Kidney glomerular epithelial cell (primary cell): ENCODE measurements at places on chromosomes 3 and 15.

GRCh38 chr3:182565916-182566796, 227.1 kb upstream of the ATP11B start:
- DNase-seq = peak; percentile 81

DNA sequence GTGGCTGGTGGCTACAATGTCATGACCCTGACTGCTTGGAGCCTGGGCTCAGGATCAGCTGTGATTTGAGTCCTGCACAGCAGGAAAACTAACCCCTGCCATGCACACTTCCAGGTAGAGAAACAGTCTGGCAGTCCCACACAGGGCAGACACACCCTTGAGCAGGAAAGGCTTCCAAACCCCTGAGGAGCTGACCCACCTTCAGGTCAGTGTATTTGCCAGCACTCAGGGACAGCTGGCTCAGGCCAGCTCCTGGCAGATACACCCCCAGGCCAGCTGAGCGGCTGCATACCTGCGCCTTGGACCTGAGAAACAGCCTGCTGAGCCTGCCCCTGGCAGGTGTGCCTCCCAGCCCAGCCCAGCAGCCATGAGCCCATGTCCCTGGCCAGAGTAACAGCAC, 22.2 kb upstream of the CDAN1 start:
- no peak for DNase-seq

- DNase-seq = no peak
Measured at GRCh38 chr15:25596644-25597562, 158.1 kb upstream of the UBE3A start.

DNA sequence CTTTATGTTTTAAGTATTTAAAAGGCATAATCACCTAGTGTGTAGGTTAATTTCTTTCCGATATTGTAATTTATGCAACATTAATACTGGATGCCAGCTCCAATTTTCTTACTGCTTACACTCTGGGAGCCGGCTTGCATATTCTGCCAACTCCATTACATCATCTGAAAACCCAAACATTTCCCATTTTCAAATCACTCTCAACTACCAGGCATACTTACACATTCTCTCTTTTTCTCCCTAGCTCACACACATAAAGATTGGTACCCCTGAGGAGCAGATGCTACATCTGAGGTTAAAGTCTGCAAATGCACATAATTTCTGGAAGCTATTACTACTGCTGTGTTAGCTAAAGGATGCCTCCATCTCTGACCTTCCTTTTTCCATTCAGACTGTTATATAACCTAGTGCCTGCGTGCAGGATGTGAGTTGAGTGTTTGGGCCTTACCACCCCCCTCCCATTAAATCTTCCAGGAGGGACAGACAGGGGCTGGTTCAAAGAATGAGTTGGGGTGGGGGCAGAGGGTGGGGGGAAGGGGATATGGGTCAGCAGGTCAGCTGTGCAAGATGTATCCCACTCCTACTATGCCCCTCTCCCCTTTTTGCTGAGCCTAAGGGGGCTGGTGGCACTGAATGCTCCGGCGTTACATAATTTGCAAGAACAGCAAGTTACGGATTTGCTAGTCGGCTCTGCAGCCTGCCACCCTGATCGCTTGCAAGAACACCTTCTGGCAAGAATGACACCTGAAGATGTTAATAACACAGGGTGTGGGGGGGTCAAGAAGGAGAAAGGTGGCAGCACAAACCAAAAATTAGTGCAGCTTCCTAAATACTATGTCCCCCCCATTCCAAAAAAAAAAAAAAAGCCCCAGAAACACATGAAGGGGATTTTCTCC, 2.5 kb downstream of the RORA start:
- DNase-seq = no peak

- no peak for DNase-seq
Measured at GRCh38 chr3:169990431-169990830, 23.8 kb downstream of the SEC62 start.

GRCh38 chr3:62554264-62554799, 181.0 kb upstream of the FEZF2 start:
- DNase-seq = no peak

GRCh38 chr15:48416301-48416700, 85.1 kb downstream of the DUT start:
- DNase-seq = no peak

GRCh38 chr3:173109143-173109542, 31.9 kb downstream of the SPATA16 start:
- no peak for DNase-seq

GRCh38 chr3:99407257-99407656, 231.1 kb upstream of the COL8A1 start:
- no peak for DNase-seq

- no peak for DNase-seq
Measured at GRCh38 chr3:137693791-137694190, 70.3 kb upstream of the SOX14 start.

DNA sequence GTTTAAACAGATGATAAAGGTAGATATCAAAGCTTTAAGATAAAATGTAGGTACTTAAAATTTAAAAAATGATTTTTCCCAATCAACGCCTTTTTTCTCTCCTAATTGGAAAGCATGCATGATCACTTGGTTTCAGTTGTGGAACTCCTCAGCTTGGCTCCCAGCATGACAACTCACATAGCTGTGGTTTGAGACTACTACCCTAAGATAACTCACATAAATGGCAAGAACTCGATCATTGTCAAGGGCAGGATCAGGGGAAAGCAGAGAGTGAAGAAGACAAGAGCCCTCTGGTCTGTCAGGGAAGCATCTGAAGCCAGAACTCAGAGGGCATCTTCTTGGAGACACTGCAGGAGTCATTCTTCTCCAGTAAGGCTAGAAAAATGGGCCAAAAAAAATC, 516.7 kb downstream of the NTRK3 start:
- DNase-seq = no peak

GRCh38 chr15:72197460-72198355, at the start of gene GRAMD2A:
GRAMD2A (minus strand) TSS chr15:72197787.
- peak; percentile 29 for DNase-seq

- no peak for DNase-seq
Measured at GRCh38 chr15:69093127-69093526, 67.3 kb upstream of the GLCE start.

DNA sequence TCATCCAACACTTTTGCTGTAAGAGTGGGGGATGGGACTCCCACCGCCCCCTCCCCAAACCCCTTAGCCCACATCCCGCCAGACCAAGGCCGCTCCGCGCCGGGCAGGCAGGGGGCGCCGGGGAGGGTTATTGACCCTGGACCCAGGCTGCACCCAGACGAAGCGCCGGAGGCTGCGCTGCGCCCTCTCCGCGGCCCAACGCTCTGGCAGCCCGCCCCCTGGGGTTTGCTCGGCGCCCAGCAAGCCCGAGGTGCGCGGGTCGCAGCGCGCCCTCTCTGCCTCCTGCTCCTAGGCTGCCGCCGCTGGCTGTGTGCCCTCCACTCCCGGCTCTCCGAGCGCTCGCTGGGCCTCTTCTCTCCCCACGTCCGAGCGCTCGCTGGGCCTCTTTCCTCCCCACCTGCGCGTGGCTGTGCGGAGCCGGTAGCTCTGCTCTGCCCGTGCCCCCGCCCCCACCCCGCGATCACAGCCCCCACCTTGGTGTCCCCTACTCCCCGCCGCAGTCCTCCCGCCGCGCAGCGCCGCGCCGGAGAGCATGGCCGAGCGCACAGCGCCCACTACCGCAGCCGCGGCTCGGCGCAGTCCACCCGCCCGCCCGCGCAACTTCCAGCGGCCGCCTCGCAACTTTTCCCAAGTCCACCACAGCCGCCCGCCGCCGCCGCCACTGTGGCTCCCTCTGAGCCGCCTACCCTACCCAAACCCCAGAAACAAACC, 1.2 kb downstream of the MECOM start:
- no peak for DNase-seq

GRCh38 chr3:36362216-36362615, 18.1 kb upstream of the STAC start:
- peak; percentile 63 for DNase-seq

- DNase-seq = no peak
Measured at GRCh38 chr3:45631486-45631885, 36.9 kb downstream of the LIMD1 start.

- no peak for DNase-seq
Measured at GRCh38 chr3:12367346-12367745, 78.5 kb downstream of the PPARG start.

DNA sequence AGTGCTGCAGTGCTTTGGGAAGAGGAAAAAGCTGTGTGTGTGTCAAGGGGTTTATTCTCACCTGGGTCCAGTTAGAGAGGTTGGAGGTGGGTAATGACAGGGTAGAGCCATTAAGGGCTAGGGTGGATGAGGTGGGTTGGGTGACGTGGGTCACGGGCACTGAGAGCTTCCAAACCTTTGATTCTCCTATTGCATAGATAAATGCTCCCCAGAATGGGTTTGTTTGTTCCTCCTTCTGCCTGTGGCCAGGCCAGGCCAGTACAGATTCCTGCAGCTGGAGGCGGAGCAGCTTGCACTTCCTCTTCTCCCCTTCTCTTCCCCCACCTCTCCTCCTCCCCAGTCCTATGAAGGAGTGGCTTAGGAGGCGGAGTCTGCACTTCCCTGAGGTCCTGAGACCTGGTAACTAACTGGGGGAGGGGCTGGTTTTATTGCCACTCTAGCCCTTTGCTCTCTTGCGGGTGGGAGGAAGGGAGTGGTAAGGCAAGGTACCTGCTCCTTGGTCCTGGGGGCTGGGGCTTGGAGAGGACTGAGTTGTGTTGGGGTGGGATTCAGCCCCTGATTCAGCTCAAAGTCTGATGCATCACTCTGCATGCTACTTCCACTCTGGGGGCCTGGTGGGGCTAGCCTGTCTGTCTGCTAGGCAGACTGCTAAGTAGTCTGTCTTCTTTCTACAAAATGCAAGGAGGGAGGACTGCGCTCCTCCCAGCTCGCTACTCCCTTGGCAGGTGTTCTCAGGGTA, 3.5 kb downstream of the SPINT1 start:
- DNase-seq = peak; percentile 52

GRCh38 chr15:83697716-83698115, 43.8 kb downstream of the ADAMTSL3 start:
- peak; percentile 37 for DNase-seq

DNA sequence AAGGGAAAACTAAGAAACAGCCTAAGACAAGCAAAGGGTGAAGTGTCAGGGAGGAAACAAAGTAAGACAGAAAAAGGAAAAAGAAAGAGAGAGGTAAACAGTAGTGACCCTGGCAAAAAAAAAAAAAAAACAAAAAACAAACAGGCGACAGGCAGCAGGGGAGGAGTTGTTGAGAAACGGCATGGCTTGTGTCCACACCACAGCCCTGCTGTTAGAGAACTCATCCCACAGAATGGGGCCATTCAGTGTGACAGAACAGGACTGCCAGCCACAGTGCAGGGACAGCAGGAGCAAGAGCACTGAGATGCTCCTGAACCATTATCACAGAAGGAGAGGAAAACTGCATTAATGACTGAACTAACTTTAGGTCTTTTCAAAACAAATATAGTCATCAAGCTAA, 29.7 kb downstream of the MECOM start:
- DNase-seq = no peak

GRCh38 chr3:123547881-123548519, 36.9 kb downstream of the HACD2 start:
- no peak for DNase-seq

GRCh38 chr3:172614340-172615274, 91.4 kb upstream of the TNFSF10 start:
- no peak for DNase-seq
